NCI-H1092 (cell line): ENCODE measurements at places on chromosomes 6 and 20.

- no peak for DNase-seq
Observed at GRCh38 chr6:147173140-147173539, 31.1 kb upstream of the STXBP5 start.

DNA sequence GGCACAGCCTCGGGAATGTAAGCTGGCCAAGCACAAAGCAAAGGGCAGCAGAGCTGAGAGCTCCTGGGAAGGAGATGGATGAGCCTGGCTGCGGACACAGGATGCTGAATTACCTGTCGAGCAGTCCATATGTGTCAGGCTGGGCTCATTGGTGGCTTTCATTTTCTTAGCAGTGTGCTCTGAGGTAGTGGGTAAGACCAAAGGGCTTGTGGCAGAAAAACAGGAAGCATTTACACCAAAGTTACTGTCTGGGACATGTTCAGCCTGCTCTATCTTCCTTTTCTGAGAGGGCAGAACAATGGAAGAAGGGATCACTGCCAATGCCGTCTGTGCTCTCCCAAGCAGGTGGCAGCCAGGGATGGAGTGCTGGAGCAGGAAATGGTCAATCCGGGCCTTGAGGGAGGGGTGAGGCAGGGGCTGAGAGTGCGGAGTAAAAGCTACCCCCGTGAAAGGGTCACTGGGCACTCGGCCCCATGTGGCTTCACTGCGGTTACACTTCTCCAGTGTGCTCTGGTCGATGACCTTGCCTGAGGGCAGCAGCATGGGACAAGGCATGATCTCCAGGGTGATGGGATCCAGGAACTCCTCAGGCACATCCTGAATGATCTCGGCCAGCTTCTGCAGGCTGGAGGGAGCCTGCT, 36.9 kb upstream of the AVP start:
- no peak for DNase-seq

- no peak for DNase-seq
Observed at GRCh38 chr6:82348130-82348529, 15.5 kb upstream of the TPBG start.

DNA sequence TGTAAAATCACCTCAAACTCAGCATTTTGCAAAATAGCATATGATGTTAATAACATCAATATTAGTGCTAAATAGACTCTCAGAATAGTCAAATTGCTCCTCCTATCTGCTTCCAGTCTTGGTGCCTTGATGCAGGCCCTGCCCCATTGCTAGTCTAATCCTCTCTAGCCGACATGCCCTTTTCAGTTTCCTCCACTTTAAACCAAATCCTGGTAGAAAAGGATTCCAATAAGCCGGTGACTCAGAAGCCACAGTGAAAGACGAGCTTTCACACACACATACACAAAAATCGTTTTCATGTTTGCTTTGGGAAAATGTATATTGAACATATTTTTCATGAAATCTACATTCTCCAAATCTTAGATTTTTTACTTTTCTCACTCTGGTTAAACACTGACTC, 203.1 kb downstream of the LMBRD1 start:
- DNase-seq: no peak

DNA sequence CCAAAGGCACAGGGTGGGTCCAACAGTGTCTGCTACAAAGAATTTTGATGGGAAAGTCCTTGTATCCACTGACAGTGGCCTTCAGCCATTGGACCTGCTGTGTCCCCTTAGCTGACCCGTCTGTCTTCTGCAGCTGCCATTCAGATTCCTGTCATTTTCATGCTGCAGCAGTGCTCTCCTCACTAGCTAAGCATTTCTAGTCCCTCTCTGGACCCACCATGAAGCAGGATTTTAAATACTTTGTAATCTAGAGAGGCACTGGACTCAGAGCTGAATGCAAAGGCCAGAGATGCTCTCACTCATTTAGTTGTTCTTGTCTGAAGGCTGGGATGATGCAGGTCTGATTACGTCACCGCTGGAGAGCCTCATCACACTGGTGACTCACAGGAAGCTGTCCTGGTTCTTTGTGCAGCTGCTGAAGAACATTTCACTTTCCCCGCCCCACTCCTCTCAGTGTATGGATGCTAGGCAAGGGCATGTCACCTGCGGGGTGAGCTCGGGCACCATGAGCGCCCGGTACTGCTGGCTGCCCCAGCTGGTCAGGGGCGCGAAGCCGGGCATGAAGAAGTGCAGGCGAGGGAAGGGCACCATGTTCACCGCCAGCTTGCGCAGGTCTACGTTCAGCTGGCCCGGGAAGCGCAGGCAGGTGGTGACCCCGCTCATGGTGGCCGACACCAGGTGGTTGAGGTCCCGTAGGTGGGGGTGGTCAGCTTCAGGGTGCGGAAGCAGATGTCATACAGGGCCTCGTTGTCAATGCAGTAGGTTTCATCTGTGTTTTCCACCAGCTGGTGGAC, 19.4 kb upstream of the TUBB2A start:
- DNase-seq: no peak

DNA sequence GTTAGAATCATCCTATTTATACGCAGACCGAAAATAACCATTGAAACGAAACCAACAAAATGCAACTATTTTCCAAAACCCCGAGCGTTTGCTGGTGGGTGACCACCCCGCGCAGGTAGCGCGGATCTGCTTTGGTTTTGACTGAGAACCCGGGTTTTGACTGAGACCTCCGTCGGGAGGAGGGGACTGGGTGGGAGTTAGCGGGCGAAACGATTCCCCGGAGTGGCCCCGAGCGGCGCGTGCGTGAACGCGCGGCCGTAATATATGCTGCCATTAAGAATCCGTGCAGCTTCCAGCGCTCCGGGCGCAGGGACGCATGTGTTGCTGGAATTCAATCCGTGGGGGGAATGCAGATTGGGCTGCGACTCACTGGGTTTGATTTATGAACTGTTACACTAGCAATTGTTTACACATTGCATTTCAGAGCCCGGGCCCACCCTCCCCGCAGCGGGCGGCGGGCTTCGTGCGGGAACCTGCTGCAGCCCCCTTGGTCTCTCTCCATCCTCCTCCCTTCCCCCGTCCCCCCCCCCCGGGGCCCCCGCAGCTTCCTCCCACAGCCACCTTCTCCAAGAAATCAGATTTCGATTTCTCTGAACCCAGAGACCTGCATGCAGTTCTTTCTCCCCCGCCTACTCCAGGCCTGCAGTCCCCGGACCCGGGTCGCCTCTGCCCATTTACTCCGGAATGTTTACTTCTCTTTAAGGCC, 9.9 kb downstream of the NRN1 start:
- DNase-seq: no peak

DNA sequence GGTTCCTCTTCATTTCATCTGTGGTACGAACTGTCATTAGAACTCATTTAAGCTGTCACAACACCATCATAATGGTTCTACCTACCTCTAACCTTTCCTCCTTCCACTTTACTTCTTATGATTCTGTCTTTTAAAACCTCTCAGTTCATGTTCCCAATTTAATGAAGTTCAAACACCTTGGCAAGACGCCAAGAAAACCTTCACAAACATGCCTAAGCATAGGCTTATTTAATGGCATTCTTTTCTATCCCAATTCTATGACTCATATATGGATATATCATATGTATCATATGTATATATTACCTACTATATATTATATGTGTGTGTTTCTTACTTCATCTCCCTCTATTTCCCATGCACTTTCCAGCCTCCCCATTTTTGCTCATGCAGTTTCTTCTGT, 283.4 kb upstream of the TBX18 start:
- DNase-seq: no peak

- DNase-seq: no peak
Observed at GRCh38 chr20:38225240-38225899, 35.2 kb downstream of the KIAA1755 start.

DNA sequence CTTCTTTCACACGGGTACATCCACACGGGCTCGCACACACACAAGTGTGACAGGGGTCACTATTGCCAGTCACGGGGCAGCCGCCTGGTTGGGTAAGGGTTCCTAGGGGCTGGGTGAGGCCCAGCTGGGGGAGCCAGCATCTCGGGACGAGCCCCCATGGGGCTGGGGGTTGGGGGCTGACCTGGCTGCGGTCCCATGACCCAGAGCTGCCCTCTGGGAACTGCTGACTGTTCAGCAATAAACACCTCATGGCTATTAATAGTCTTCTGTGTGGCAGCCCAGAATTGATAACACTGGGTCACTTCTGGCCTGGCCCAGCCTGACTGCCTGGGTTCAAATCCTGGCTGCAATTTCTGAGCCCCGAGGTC, 23.8 kb downstream of the VEGFA start:
- DNase-seq: no peak

- DNase-seq: no peak
Observed at GRCh38 chr6:3571836-3572235, 115.0 kb upstream of the SLC22A23 start.

GRCh38 chr6:148926478-148926877, 179.6 kb downstream of the UST start:
- DNase-seq: no peak

DNA sequence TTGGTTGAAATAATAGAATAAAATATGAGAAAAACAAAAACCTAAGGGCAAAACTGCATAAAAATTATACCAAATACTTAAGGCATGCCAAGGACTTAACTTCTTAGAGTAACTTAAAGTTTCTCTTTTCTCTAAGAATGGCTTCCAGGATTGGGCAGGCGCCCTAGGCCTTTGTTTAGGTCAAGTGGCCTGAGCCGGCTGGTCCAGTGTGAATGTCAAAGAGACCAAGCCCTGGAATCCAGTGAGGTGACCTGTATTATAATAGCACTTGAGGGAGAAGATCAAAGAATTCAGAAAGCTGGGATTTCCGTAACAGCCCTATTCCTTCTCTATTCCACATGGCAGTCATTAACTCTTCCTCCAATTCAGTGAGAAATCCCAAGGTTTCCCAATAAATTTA, 6.6 kb downstream of the METTL24 start:
- no peak for DNase-seq

GRCh38 chr6:142757852-142758628, 186.9 kb downstream of the HIVEP2 start:
- DNase-seq: no peak

- no peak for DNase-seq
Observed at GRCh38 chr6:90315354-90315950, 18.8 kb upstream of the BACH2 start.

DNA sequence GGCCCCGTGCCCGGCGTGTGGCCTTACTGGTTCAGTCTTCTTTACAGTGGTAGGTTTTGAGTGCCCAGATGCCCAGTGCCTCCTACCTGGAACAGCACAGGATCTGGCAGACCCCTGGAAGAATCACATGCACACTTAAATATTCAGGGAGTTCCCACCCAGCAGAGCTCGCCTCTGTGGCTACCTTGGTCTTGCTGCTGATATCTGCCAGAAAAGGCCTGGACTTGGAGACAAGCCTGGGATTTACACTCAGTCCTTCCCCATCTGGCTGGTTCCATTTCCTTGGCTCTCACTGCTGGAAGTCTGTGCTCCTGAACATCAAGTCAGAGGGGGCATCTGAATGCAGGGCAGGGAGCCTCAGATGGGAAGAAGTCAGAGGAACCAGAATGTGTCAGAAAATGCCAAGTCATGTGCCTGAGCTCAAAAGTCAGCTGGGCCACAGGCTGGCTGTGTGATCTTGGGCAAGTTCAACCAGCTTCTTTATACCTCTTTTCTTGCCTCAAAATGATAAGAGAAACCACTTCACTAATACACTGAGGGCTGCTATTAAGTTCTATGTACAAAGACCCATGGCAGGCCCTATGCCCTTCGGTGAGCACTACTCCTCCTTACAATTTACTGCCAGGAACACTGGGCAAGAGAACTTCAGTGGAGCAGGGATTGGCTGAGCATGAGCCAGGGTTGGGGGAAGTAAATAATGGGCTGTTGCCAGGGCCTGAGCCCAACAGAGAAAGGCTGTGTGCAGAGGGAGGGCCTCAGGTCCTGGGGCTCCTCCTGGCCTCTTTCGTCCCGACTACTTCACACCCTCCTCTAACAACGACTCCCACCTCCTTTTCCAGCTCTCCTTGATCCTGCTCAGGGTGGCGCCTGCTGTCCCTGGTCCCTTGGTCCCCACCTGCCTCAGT, 158.1 kb upstream of the PROKR2 start:
- DNase-seq: no peak

DNA sequence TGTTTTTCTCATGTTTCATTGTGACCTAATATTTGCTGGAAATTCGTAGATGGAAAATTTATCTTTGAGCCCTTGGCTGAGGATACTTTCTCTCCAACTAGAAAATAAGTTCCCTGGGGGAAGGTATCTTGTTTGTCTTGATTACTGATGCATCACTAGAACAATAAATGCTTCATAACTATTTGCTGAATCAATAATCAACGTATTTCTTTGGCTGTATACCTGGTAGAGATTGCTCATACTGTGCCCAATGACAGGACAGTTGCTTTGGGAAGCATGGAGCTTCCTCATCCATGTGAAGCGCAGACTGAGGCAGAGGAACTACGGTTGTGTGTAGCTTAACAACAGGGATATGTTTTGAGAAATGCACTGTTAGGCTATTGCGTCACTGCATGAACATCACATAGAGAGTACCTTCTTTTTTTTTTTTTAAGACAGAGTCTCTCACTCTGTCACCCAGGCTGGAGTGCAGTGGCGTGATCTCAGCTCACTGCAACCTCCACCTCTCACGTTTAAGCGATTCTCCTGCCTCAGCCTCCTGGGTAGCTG, 34.2 kb upstream of the RPN2 start:
- DNase-seq: no peak

- no peak for DNase-seq
Observed at GRCh38 chr6:63910863-63911551, 275.4 kb downstream of the PHF3 start.

- DNase-seq: no peak
Observed at GRCh38 chr20:2805689-2806350, 5.4 kb upstream of the CPXM1 start.

GRCh38 chr6:3320238-3320811, 61.6 kb downstream of the PSMG4 start:
- DNase-seq: no peak

GRCh38 chr20:63843222-63843621, 12.2 kb upstream of the ZBTB46 start:
- no peak for DNase-seq

DNA sequence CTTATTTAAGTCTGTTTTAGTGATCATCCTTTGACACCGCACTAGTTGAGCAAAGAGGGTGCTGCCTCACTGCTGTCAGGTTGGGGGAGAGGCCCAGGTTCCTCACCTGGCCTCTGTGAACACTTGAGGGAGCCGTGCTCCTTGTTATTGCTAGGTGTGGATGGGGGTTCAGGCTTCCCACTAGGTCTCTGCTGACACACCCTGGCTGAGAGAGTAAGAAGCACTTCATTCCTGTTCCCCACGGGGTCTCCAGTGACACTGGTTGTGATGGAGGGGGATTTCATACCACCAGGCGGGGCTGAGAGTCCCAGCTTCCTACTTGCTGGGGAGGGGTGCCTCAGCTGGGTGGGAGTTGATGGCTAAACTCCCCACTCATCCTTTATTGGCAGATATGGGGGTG, 11.1 kb upstream of the NOTCH4 start:
- DNase-seq: no peak

- DNase-seq: peak; percentile 8
Observed at GRCh38 chr6:111951497-111952085, 78.3 kb upstream of the FYN start.

- peak; percentile 75 for DNase-seq
Observed at GRCh38 chr6:123804014-123804786, 535 bp downstream of the NKAIN2 start.

- DNase-seq: peak; percentile 69
Observed at GRCh38 chr6:26021001-26021349, 58.4 kb downstream of the TRIM38 start.
